ENCODE measurements at places on chromosomes 7 and 10.

GRCh38 chr7:120394595-120394994 lies 121.6 kb downstream of the KCND2 start:
- no peak for DNase-seq

- DNase-seq, result no peak
These were observed 22.0 kb downstream of the SLC18A2 start for GRCh38 chr10:117262903-117263293.

- DNase-seq, result no peak
These were observed 96.0 kb downstream of the ANK3 start for GRCh38 chr10:60293581-60294175.

GRCh38 chr7:158432369-158433341 lies 155.0 kb downstream of the PTPRN2 start:
- no peak for DNase-seq

GRCh38 chr10:2631557-2632205 lies 435.7 kb upstream of the PFKP start:
- DNase-seq, result no peak
